ENCODE measurements at places on chromosomes 12 and 14.

GRCh38 chr14:85731186-85731585 lies 201.2 kb downstream of the FLRT2 start:
- H3K4me1 ChIP-seq = no peaks in the 10 kb centered on the region
- no peak overlapping the region for H3K27ac ChIP-seq
- H3K4me3 ChIP-seq = no peak overlapping the region
- no peaks in the 10 kb centered on the region for H3K27me3 ChIP-seq
- DNase-seq = no peak

DNA sequence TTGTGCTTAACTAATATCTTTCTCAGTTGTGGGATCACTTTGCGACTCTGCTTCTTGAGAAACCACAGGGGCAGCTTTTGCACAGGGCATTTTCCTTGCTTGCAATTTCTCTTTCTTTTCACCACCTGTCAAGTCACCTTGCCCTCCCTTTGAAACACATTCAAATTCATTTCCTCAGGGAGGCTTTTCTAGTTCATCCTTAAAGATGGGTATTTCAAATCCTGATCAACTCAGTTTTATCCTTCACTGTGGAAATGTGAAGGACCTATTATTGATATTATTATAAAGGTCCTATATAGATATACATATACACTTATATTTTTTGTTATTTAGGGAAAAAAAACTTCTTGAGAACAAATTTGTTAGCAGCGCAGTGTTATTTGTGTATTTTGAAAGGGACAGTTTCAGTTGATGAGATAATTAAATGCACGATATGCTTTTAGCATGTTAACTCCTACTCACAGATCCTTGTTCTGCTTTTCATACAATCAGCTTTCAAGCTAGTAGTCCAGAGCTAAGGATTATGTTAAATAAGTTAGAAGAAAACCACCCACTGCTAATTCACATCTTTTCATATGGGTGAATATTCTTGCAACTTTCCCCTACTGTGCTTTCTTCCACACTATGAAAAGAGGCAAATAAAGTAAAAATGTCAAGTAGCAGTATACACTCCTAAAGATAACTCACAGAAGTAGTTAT lies 501.4 kb upstream of the RGS6 start:
- peaks cover 32% of the 10 kb centered on the region for H3K4me1 ChIP-seq
- H3K27ac ChIP-seq = peak overlapping the region; percentile 83
- DNase-seq = no peak
- peaks cover 21% of the 10 kb centered on the region for H3K36me3 ChIP-seq
- no peaks in the 10 kb centered on the region for H3K27me3 ChIP-seq
- peak overlapping the region; percentile 18 for H3K4me3 ChIP-seq

- H3K27ac ChIP-seq = no peak overlapping the region
- no peaks in the 10 kb centered on the region for H3K27me3 ChIP-seq
- no peak for DNase-seq
- no peaks in the 10 kb centered on the region for H3K36me3 ChIP-seq
Observed at GRCh38 chr14:97848317-97848980, 1051.3 kb downstream of the VRK1 start.

GRCh38 chr12:30748147-30748546 lies 6.6 kb downstream of the CAPRIN2 start:
- H3K4me3 ChIP-seq = no peak overlapping the region
- H3K27ac ChIP-seq = no peak overlapping the region
- peaks cover 17% of the 10 kb centered on the region for H3K36me3 ChIP-seq
- H3K4me1 ChIP-seq = peaks cover 16% of the 10 kb centered on the region

GRCh38 chr12:94289461-94290312 lies 141.3 kb downstream of the PLXNC1 start:
- no peak for DNase-seq
- no peaks in the 10 kb centered on the region for H3K27me3 ChIP-seq
- peaks cover 35% of the 10 kb centered on the region for H3K36me3 ChIP-seq
- peaks cover 6% of the 10 kb centered on the region for H3K4me1 ChIP-seq
- H3K4me3 ChIP-seq = no peak overlapping the region

DNA sequence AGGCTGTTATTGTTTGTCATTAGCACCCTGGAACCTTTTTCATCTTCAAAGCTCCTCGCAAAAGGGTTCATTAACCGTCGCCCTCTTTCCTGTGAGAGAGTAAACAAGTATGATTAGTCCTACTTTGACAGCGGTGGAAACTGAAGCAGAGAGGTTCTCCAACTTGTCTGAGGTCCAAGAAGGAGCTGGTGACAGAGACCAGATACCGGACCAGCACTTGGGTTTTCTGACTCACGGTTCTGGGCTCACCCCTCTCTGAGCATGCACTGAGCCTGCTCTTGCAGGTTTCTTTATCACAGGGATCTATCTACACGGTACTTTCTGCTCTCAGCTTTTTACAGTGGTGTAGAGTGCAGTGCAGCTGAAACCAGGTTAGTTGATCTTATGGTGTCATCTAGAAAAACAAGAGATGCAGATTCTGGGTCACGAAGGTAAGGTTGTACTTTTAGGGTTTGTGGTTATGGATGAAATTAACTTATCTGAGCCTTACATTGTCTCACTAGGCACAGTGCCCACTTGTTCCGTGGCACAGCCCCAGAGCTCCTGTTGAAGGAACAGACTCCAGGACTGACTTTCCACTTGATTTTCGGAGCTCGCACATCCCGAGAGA lies 62.1 kb downstream of the PPP2R5C start:
- peaks cover 55% of the 10 kb centered on the region for H3K4me1 ChIP-seq
- H3K4me3 ChIP-seq = peak overlapping the region; percentile 84
- peaks cover 12% of the 10 kb centered on the region for H3K36me3 ChIP-seq
- H3K27me3 ChIP-seq = no peaks in the 10 kb centered on the region
- peak; percentile 45 for DNase-seq

DNA sequence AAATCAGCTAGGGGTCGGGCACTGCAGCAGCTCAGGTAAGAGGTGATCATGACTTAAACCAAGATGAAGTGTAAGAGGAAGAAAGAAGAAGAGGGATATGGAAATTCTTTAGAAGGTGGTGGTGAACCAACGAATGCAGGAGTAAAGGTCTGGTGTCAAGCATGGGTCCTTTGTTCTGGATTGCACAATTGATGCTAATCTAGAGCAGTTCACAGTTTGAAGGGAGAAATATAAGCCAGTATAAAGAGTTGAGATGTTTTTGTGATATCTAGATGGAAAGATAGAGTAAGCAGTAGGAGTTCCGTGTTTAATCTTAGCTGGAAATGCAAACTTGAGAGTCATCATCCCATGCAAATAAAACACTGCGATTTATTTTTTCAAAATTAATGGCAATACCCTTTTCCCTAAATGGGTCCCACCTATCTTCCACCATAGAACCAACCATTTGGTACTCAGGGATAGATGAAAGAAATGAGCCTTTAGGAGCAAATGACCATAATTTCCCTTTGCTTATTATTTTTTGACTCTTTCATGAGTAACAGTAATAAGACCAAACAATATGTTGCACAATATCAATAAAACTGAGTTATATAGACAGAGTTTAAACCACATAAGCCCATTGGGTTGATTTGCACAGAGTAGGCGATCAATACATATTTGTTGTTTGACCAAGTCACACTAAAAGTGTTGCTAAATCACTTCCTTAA lies 15.0 kb upstream of the MGP start:
- DNase-seq = no peak
- no peak overlapping the region for H3K4me3 ChIP-seq
- H3K4me1 ChIP-seq = peaks cover 4% of the 10 kb centered on the region
- no peaks in the 10 kb centered on the region for H3K27me3 ChIP-seq

GRCh38 chr12:104669851-104670337 lies 213.1 kb downstream of the CHST11 start:
- peaks cover 5% of the 10 kb centered on the region for H3K36me3 ChIP-seq
- peak overlapping the region; percentile 22 for H3K4me3 ChIP-seq
- no peaks in the 10 kb centered on the region for H3K27me3 ChIP-seq
- H3K4me1 ChIP-seq = peaks cover 37% of the 10 kb centered on the region

Measured in memory B cell (primary cell).